ENCODE measurements at places on chromosomes 4 and X. TPM values are rescaled to one million over a fixed set of nuclear protein-coding genes. Genes with fewer than 3 reads are reported as not detected.
A peak's percentile ranks its signal among the peaks of the same experiment; 100 is the strongest.

LYAR gene
- total RNA-seq, result 13.3 TPM

EPHA5 gene
- total RNA-seq, result 0.20 TPM

TRIM75 gene
- not detected for total RNA-seq

DNA sequence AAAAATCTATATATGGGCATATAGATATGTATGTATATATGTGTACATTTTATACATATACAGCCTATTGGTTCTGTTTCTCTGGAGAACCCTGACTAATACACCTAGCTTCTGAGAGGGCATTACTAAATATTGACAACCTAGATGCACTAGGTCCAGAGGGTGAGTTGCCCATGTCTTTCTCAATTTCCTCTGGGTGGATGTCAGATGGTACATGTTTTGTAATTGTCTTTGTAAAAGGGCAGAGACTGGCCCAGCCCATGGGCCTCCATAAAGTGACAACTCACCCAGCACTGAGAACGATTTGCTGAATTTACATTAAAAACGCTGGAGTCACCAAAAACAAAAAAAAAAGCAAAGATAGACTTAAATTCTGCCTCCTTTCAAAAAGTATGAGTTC lies 198.5 kb upstream of the FAM241A start:
- no peak overlapping the region for H3K4me3 ChIP-seq
- no peaks in the 10 kb centered on the region for H3K27me3 ChIP-seq
- DNase-seq, result no peak
- no peaks in the 10 kb centered on the region for H3K36me3 ChIP-seq
- no peaks in the 10 kb centered on the region for H3K4me1 ChIP-seq

- no peaks in the 10 kb centered on the region for H3K4me1 ChIP-seq
- no peak overlapping the region for H3K4me3 ChIP-seq
- no peak for DNase-seq
- H3K27me3 ChIP-seq, result no peaks in the 10 kb centered on the region
Observed at GRCh38 chr4:38497121-38497520, 166.9 kb upstream of the KLF3 start.

GRCh38 chr4:121072224-121073003 lies at the start of gene NDNF:
Gene NDNF (minus strand): TSS chr4:121072535. CDS start chr4:121045837, 26,698 bp downstream.
- no peaks in the 10 kb centered on the region for H3K36me3 ChIP-seq
- peaks cover 15% of the 10 kb centered on the region for H3K27me3 ChIP-seq
- DNase-seq, result peak; percentile 87

GRCh38 chr4:25592736-25593135 lies 62.9 kb upstream of the SLC34A2 start:
- H3K36me3 ChIP-seq, result no peaks in the 10 kb centered on the region
- no peaks in the 10 kb centered on the region for H3K4me1 ChIP-seq
- no peak for DNase-seq

- DNase-seq, result no peak
- no peaks in the 10 kb centered on the region for H3K36me3 ChIP-seq
- H3K27ac ChIP-seq, result no peak overlapping the region
- no peaks in the 10 kb centered on the region for H3K4me1 ChIP-seq
- no peak overlapping the region for H3K4me3 ChIP-seq
Observed at GRCh38 chr4:98530572-98530971, 127.8 kb downstream of the TSPAN5 start.

- no peaks in the 10 kb centered on the region for H3K4me1 ChIP-seq
- peak; percentile 77 for DNase-seq
- H3K27ac ChIP-seq, result no peak within 1 kb of the TSS
Observed at GRCh38 chrX:104565791-104566680, at the start of gene IL1RAPL2. Gene IL1RAPL2 (plus strand): TSS chrX:104566199.

- H3K4me3 ChIP-seq, result no peak overlapping the region
- no peak for DNase-seq
- no peaks in the 10 kb centered on the region for H3K36me3 ChIP-seq
- H3K27me3 ChIP-seq, result no peaks in the 10 kb centered on the region
- H3K4me1 ChIP-seq, result no peaks in the 10 kb centered on the region
- no peak overlapping the region for H3K27ac ChIP-seq
Observed at GRCh38 chr4:182786991-182787390, 130.2 kb downstream of the DCTD start.

- no peak for DNase-seq
- H3K36me3 ChIP-seq, result no peaks in the 10 kb centered on the region
- no peak overlapping the region for H3K27ac ChIP-seq
- no peaks in the 10 kb centered on the region for H3K27me3 ChIP-seq
- no peak overlapping the region for H3K4me3 ChIP-seq
Observed at GRCh38 chrX:135396109-135396508, 25.6 kb upstream of the SMIM10L2A start.

Measured in upper lobe of right lung (tissue), 1 donor.